ENCODE measurements at places on chromosomes 3 and 15.
A peak's percentile ranks its signal among the peaks of the same experiment; 100 is the strongest.

DNA sequence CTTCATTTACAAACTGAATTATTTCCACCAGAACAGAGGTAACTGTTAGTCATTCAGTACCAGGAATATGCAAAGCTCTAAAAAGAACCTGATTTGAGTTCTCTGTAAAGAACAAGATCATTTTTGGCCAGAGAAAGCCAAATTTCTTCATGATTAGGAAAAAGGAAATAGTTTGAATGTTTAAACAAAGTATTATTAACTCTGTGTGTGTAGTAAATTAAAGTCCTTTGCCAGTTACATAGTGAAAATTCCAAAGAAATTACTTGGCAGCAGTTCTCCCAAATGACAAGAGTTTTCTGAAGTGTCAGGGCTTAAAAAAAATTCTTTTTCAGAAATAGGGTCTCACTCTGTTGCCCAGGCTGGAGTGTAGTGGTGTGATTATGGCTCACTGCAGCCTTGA lies 24.5 kb downstream of the QTRT2 start:
- DNase-seq = no peak

DNA sequence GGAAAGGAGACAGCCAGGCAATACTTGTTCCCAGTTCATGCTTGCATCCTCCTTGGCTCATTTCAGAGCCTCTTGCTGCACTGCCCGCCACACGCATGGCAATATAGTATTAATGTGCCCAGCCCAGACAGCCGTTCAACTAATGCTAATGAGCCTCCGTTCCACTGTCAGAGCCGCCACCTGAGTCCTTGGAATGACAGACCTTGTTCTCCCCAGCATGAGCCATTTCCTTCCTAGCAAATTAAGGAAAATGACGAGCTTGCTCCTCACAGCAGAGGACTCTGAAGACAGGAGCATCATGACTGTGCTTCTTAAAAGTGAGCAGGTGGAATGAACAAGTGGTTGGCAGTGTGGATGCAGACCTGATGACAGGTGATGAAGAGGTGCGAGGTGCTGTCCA lies 10.8 kb upstream of the LRRC15 start:
- peak; percentile 65 for DNase-seq

DNA sequence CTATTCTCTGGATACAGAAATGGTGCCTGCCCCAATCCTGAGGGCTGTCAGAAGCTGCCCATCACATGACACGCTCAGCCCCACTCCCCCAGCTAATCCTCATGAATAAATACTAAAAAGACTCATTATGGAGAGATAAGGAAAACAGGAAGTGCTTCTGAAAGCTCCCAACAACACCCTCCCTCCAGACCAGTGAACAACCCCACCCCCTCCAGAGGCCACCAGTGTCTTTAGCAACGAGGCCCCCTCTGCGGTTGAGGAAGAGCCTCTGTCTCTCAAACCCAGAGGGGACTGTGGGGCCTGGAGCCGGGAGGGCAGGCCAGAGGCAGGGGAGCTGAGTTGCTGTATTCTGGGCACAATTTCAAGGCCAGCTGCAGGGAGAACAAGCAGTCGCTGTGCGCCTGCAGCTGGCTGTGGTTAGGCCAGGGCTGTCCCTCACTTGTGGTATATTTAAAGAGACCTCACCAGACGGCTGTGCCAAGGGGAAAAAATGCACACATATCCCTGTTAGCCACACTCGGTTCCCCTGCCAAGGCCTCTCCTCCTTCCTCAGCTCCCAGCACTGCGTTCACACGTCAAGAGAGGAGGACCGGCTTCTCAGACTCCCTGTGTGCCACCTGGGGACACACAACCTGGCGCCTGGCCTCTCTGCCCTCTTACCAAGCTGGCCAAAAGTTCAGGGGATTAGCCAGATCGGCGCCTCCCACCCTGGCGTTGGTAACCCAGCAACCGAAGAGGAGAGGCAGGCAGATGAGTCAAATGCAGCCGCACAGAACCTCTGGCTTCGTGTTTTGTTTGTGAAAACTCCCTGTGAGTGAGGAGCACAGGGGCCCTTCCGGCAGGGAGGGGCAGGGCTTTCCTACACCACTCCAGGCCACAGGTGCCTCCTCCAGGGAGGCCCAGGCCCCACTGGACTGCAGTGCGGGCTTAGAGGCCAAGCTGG lies 101.2 kb upstream of the ETV5 start:
- DNase-seq = no peak

DNA sequence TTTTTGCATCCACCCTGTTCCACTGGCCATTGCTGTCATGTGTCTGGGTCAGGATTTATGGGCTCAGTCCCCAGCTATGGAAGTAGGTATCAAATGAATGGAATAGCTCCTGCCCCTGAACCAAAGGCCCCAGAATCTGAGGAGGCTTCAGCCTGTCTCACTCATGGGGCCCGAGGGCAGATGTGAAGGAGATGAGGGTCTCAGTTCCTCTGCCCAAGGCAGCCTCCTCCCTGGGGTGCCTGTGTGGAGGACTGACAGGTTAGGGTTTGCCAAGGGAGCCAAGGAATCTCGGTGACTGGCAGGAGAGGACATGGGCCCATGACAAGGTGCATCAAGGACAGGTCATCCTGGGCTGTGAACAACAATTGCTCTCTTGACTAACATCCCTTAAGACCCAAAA lies 70.4 kb downstream of the CPN2 start:
- DNase-seq = no peak

DNA sequence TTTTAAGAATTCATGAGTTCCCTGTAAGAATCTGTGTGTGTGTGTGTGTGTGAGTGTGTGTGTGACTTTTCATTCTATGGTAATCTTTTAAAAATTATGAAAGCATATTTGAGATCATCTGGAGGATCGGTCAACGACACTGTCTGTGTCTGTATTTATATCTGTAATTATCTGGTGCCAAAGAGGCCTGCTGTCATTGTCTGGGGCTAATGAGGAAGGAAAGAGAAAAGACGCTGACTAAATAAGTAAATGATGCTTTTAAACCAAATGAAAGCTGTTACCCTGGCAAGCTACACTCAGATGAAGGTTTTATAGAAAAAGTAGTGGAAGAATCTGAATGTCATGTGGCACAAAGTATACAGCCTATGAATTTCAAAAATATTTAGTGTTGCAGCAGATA lies 439.8 kb downstream of the RBMS3 start:
- no peak for DNase-seq

DNA sequence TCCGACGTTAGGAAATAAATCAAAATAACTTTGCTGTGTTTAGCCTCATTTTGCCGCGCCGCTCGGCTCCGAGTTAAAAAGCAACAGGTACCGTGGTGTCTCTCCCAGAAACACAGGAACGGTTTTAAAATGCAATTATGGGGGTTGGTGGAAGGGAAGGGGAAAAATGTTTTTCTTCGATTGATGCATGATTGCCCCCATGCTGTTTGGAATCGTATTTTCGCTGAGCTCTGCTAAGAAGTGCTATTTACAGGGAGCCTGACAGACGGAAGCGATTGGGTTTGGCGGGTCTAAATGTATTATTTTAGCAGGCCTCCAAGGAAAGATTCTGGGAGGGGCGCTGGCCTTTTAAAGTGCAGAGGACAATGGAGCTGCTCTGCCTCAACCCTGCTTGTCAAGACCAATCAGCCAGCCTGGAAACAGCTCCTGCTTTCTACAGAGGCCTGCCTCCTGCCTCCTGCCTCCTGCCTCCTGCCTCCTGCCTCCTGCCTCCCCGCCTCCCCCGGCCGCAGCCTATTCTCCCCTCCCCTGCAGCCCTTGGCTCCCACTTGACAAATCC lies 156.7 kb upstream of the TLE3 start:
- DNase-seq = peak; percentile 58

DNA sequence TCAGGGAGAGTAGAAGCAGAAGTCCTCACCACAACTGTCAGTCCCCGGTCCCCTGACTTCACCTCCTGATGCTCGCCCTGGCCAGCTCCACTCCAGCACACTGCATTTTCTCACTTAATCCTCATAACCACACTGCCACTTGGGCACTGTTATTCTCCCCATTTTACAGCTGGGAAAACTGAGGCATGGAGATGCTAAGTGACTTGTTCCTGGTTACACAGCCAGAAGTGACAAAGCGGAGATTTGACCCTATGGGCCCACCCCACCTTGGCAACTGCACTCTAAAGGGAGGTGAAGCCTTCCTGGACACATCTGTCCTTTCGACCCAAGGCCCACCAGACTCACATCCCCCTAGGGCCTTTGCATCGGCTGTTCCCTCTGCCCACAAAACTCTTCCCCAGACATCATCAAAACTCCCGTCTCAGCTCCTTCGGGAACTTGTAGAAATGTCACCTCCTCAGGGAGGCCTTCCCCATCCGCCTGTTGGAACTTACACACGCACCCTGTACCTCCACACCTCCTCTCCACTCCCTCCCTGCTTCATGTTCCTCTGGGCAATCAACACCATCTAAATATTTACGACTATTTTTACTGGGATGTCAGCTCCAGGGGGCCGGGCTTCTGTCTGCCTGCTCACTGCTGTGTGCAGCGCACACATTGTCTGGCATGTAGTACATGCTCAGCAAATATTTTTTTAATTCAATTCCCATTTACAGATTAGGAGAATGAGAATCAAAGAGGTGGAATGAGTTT lies 3.1 kb downstream of the GRIP2 start:
- DNase-seq = no peak

- DNase-seq = no peak
These were observed 60.9 kb upstream of the MEX3B start for GRCh38 chr15:82106679-82107078.

DNA sequence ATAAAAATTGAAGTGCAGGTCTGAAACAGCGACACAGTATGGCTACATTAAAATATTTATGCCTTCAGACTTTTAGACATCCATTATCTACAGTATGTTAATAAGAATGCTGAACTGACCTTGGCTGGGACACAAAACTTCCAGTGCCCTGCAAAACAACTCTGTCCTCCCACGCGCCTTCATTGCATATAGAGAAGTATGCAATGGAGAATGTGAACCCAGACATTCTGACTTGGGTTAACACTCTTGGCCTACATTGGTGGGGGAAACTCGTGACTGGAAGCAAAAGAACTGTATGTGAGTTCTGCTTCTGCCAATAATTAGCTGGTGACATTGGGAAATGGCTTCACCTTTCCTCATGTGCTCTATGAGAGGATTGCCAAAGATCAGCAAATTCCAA lies 110.5 kb upstream of the SLC24A5 start:
- DNase-seq = no peak

DNA sequence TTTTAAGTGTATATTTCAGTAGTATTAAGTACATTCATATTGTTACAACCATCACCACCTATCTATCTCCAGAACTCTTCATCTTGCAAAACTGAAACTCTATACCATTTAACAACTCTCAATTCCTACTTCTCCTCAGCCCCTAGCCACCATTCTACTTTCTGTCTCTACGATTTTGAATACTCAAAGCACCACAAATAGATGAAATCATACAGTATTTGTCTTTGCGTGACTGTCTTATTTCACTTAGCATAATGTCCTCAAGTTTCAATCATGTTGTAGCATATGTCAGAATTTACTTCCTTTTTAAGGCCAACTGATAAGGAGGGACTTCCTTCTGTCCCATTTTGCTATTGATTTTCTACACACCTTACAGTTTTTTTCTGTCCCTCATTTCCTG lies 593.3 kb downstream of the FHIT start:
- no peak for DNase-seq

- DNase-seq = no peak
These were observed 21.1 kb upstream of the IP6K2 start for GRCh38 chr3:48738144-48738536.

DNA sequence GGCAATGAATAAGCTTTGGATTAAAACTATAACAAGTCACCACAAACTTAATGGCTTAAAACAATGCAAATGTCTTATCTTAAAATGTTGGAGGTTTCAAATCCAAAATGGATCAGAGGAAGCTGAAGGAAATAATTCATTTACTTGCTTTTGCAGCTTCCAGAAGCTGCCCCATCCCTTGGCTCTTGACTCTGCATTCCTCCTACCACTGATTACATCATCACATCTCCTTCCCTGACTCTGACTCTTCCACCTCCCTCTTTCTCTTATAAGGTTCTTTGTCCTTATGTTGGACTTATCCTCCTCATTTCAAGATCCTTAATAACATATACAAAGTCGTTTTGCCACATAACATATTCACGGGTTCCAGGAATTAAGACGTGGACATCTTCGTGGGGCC lies 982.8 kb upstream of the ROBO1 start:
- no peak for DNase-seq

- DNase-seq = no peak
These were observed 145.0 kb upstream of the MITF start for GRCh38 chr3:69594286-69594685.

GRCh38 chr3:42708611-42709151 lies 6.1 kb upstream of the HHATL start:
- DNase-seq = no peak

GRCh38 chr3:49649576-49649975 lies 24.6 kb upstream of the APEH start:
- DNase-seq = no peak

GRCh38 chr3:86563400-86563970 lies 427.5 kb downstream of the VGLL3 start:
- peak; percentile 78 for DNase-seq

GRCh38 chr3:60948488-60948887 lies 302.8 kb downstream of the FHIT start:
- peak; percentile 32 for DNase-seq

DNA sequence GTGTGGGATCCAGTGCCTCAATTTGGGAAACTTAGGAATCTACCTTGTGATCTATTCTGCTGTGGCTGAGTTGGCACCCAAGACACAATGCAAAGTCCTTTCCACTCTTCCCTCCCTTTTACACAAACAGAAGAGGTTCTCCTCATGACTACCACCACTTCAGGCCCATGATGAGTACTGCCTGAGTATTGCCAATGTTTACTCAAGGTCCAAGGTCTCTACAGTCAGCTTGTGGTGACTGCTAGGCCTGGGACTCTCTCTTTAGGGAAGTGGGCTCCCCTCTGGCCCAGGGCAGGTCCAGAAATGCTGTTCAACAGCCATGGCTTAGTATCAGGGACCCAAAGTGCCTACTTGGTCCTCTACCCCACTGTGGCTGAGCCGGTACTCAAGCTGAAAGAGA lies 56.8 kb upstream of the PEX5L start:
- DNase-seq = no peak

- DNase-seq = peak; percentile 1
These were observed 540.9 kb downstream of the MAGI1 start for GRCh38 chr3:65497846-65498245.

DNA sequence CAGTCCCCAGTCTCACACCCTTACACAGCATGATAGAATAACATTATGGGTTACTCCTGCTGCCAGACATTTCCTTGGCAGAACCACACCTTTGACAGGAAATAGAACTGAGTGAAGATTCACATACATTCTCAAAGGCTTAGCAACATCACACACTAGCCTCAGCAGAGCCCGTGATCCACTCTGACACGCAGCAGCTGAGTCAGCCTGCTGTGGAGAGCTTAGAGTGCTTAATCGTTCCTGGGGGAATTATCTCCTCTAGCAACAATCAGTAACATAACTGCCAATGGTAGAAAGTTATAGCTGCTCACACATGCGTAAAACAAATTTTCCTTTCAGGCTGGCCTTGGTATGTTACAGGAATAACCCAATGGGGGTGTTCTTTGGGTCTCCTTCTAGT lies 382.1 kb downstream of the GAP43 start:
- DNase-seq = no peak

DNA sequence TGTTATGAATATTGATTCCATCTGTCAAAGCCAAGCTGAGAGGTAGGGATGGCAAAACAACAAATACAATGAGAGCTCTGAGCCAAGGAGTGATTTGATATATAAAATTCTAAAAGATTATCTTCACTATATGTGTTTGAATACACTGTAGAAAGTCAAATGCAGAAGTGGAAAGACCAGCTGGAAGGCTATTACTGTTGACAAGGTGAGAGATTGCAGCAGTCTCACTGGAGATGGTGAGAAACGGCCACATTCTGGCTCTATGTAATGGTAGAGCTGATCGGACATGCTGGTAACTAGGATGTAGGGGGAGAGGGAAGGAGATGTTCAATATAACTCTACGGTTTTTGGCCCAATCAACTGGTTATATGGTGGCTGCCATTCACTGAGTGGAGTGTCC lies 434.2 kb upstream of the SUCLG2 start:
- DNase-seq = no peak

All from NCI-H1417 (cell line).